Epithelial cell of proximal tubule (primary cell): ENCODE measurements at places on chromosomes 5 and 9. TPM values are rescaled to one million over a fixed set of nuclear protein-coding genes. Genes with fewer than 3 reads are reported as not detected.

The EGR1 gene
- total RNA-seq = 2.2 and 6.7 TPM in 2 replicates

The PCDHGC5 gene
- 0.06 TPM in 1 of 2 replicates, not detected in the other for total RNA-seq

The TRIM14 gene
- total RNA-seq = 8.1 and 9.5 TPM in 2 replicates

The MCC gene
- 4.3 and 6.3 TPM in 2 replicates for total RNA-seq

The CDC20B gene
- total RNA-seq = not detected in 2 replicates

The ZDHHC11 gene
- 1.5 and 3.3 TPM in 2 replicates for total RNA-seq

The PDE6A gene
- not detected in 2 replicates for total RNA-seq

The SLC1A3 gene
- total RNA-seq = 1.3 and 1.7 TPM in 2 replicates

The C1QTNF3 gene
- 0.36 and 2.8 TPM in 2 replicates for total RNA-seq

The NR6A1 gene
- total RNA-seq = 1.1 and 2.0 TPM in 2 replicates

The PCDHA3 gene
- 0.06 TPM in 1 of 2 replicates, not detected in the other for total RNA-seq

The ANKRD31 gene
- total RNA-seq = 0.12 and 0.14 TPM in 2 replicates

The IFNA2 gene
- not detected in 2 replicates for total RNA-seq

The BTNL9 gene
- total RNA-seq = 0.22 TPM in 1 of 2 replicates, not detected in the other

The BAAT gene
- total RNA-seq = 0.07 TPM in 1 of 2 replicates, not detected in the other

The KIF4B gene
- total RNA-seq = not detected in 2 replicates

The ARHGEF28 gene
- total RNA-seq = 58.2 and 72.1 TPM in 2 replicates

The FOXD4L3 gene
- not detected in 2 replicates for total RNA-seq

The ROR2 gene
- 0.58 and 3.1 TPM in 2 replicates for total RNA-seq

The FOXD4L6 gene
- not detected in 2 replicates for total RNA-seq

The WDR38 gene
- total RNA-seq = not detected in 2 replicates

The KCNV2 gene
- total RNA-seq = not detected in 2 replicates

The PCDHB14 gene
- total RNA-seq = under 0.01 and 0.23 TPM in 2 replicates

The TUSC1 gene
- 16.7 and 20.8 TPM in 2 replicates for total RNA-seq

The TMEM215 gene
- total RNA-seq = not detected in 2 replicates

The SHISAL2B gene
- not detected in 2 replicates for total RNA-seq

The GDNF gene
- total RNA-seq = 0.23 TPM in 1 of 2 replicates, not detected in the other

The PAEP gene
- not detected in 2 replicates for total RNA-seq

The ARID3C gene
- total RNA-seq = not detected in 2 replicates

The MARCOL gene
- total RNA-seq = not detected in 2 replicates

The FCN2 gene
- total RNA-seq = not detected in 2 replicates

The SLC36A3 gene
- not detected in 2 replicates for total RNA-seq

The PCDHB6 gene
- not detected in 2 replicates for total RNA-seq

The NMUR2 gene
- total RNA-seq = 0.22 TPM in 1 of 2 replicates, not detected in the other

The INSL6 gene
- total RNA-seq = not detected in 2 replicates

The NSG2 gene
- total RNA-seq = not detected in 2 replicates

The CNTFR gene
- total RNA-seq = not detected in 2 replicates

The SPINK7 gene
- total RNA-seq = not detected in 2 replicates

The PIP5KL1 gene
- 0.87 and 6.9 TPM in 2 replicates for total RNA-seq

The OR1Q1 gene
- total RNA-seq = not detected in 2 replicates

The IFNK gene
- total RNA-seq = not detected in 2 replicates

The GARIN3 gene
- total RNA-seq = not detected in 2 replicates

The ESM1 gene
- total RNA-seq = 0.35 and 0.36 TPM in 2 replicates

The RLN1 gene
- total RNA-seq = 0.69 and 1.3 TPM in 2 replicates

The SLC9A3 gene
- total RNA-seq = 1.3 and 3.2 TPM in 2 replicates

The TXNDC8 gene
- total RNA-seq = not detected in 2 replicates

The FLT4 gene
- 0.29 and 3.8 TPM in 2 replicates for total RNA-seq

The SMIM33 gene
- total RNA-seq = not detected in 2 replicates

The PGM5 gene
- total RNA-seq = 1.2 TPM in 1 of 2 replicates, not detected in the other

The BTNL8 gene
- total RNA-seq = not detected in 2 replicates

The ARL14EPL gene
- total RNA-seq = 0.17 TPM in 1 of 2 replicates, not detected in the other

The CCL27 gene
- total RNA-seq = not detected in 2 replicates

The ANXA2R gene
- total RNA-seq = 0.35 and 2.2 TPM in 2 replicates
